Gastroesophageal sphincter (tissue), 4 donors: ENCODE measurements at places on chromosomes 2 and 18. TPM values are rescaled to one million over a fixed set of nuclear protein-coding genes. Genes with fewer than 3 reads are reported as not detected.

FSHR gene
- not detected for total RNA-seq

LRRFIP1 gene
- total RNA-seq: 164 TPM

UGT1A8 gene
- not detected for total RNA-seq

NRP2 gene
- total RNA-seq: 466 TPM

AMER3 gene
- total RNA-seq: not detected

FBLN7 gene
- total RNA-seq: 4.2 TPM

ITPRIPL1 gene
- total RNA-seq: 0.89 TPM

STEAP3 gene
- 2.0 TPM for total RNA-seq

SLC38A11 gene
- 3.5 TPM for total RNA-seq

MARCHF4 gene
- total RNA-seq: not detected

MROH2A gene
- not detected for total RNA-seq

ERICH2 gene
- total RNA-seq: not detected

ADRA2B gene
- total RNA-seq: 4.9 TPM
